ENCODE measurements at places on chromosomes 2 and 18.

GRCh38 chr2:236636714-236637470 lies 67.3 kb downstream of the ACKR3 start:
- DNase-seq: no peak

DNA sequence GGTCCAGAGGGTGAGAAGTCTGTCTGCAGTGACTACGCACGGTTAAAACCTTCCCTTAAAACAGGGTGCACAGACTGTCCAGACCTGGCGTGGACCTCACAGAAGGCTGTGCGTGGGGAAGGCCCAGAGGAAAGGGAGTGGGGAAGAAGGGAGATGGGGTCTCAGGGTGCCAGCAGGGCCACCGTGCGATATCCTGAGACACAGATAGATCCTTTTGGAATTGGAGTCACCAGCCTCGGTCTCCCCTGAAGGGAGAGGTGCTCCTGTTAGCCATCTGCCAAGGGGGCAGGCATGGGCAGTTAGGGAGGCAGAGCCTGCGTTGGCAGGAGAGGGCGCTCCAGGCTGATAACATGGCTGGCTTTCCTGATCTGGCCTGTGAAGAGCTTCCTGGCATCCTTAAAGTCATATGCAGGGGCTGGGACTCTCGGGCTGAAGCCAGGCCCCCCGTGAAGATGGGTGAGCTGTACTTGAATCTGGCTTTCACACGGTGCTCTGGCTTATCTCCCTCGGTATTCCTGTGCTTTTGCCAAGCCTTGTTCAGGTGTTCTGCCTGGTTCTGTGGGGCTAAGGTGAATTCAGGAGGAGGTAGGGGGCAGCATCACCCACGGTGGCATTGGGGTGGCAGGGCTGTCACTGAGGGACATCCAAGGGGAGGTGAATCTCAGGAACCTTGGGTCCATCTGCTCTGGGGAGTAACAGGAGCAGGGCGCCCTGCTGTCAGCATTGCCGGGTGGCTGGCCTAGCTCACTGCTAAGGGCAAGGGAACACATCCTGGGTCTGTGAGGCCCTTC lies 107.2 kb upstream of the SMAD2 start:
- DNase-seq: no peak

- DNase-seq: no peak
Measured at GRCh38 chr2:121965661-121966060, 210.2 kb downstream of the TSN start.

- no peak for DNase-seq
Measured at GRCh38 chr18:27964811-27965210, 212.1 kb downstream of the CDH2 start.

- no peak for DNase-seq
Measured at GRCh38 chr2:96097441-96097840, 18.9 kb downstream of the ADRA2B start.

DNA sequence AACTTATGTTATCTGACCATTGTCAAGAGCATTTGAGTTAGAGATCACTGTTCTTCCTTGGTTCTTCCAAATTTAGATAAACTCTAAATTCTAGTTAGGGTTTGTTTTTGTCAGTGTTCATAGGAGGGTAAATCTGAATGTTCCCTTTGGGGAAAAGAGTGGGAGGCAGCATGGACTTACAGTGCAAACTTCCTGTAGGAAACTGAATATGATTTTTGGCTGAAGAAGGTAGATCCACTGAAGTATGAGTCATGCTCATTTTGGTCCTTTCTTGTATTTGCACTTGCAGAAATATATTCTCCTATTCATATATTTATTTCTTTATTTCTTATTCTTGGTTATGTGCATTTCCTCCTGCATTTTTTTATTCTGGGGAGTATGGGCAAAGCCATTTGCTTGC lies 27.3 kb downstream of the CCDC85A start:
- no peak for DNase-seq

- no peak for DNase-seq
Measured at GRCh38 chr2:74632939-74633312, 15.2 kb downstream of the M1AP start.

DNA sequence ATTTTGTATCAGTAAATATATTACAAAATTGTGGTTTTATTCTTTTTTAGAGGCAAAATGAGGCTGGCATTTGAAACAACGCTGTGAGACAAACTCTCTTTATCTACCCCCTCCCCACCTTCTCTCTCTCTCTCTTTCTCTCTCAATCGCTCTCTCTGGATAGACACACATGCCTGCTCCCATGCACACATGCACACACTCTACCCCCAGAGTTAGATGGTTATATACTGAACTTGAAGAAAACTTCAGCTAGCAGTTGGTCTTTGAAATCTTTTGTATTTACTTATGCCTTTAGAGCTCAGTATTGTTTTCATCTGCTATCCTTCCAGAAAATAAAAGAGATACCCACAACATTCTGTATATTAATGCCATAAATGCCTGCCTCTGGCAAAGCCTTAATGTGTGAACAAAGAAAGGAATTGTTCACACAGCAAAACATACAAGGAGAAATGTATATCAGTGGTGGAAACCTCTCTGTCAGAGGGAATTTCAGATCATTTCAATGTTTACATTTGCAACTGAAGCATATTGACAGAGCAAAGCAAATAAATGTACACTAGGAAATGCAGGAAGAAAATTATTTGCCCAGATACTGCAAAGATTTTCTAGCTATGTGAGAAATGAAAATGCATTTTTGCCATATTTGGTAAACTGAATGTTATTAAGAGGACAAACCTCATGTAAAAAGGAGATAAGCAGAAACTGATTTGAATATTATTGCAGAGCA lies 217.0 kb upstream of the UBE2E3 start:
- no peak for DNase-seq

DNA sequence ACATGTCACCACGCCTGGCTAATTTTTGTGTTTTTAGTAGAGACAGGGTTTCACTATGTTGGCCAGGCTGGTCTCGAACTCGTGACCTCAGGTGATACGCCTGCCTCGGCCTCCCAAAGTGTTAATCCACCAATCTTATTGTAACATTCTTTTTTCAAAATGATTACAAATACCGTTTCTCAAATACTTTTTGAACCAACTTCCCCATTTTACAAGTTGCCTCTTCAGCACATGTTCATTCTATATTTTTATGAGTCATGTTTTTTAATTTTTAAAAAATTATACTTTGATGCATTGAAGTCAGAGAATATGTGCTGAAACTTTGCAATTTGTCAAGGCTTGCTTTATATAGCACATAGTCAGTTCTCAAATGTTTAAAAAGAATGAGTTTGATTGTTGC lies 58.2 kb downstream of the QPCT start:
- DNase-seq: no peak

GRCh38 chr2:48605482-48606175 lies 12.0 kb upstream of the GTF2A1L start:
- no peak for DNase-seq

GRCh38 chr2:75021672-75022071 lies 63.2 kb downstream of the POLE4 start:
- DNase-seq: no peak

DNA sequence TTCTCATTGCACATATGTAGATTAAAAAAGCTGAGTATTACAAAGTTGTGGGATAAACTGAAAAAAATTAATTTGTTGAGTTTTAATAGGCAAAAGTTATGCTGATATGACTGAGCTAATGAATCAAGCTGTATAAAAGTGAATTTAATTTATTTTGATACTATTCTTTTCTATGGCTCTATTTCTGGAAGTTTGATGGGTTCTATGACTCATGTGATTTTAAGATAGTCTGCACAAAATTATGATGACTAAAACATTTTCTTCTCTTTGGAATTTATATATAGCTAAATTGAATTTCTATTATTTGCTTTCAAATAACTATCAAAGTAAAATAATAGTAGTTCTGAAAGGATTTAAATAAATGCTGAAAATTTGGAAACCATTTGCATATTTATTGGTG lies 71.0 kb upstream of the MMADHC start:
- DNase-seq: no peak

- no peak for DNase-seq
Measured at GRCh38 chr2:6785493-6785892, 80.2 kb downstream of the CMPK2 start.
